Posterior cingulate gyrus (tissue), 11 donors: ENCODE measurements at places on chromosomes 2 and 18.

GRCh38 chr2:8965216-8965969 lies 38.1 kb downstream of the MBOAT2 start:
- no peak for DNase-seq

- no peak for DNase-seq
Measured at GRCh38 chr2:170974304-170974993, 45.4 kb downstream of the GORASP2 start.

- DNase-seq = no peak
Measured at GRCh38 chr2:187345338-187345737, 102.7 kb downstream of the CALCRL start.

- DNase-seq = no peak
Measured at GRCh38 chr18:49751427-49752094, 61.8 kb downstream of the ACAA2 start.

- no peak for DNase-seq
Measured at GRCh38 chr18:10543277-10543676, 17.4 kb downstream of the NAPG start.

GRCh38 chr2:211270257-211270656 lies 713.9 kb downstream of the CPS1 start:
- DNase-seq = no peak

- no peak for DNase-seq
Measured at GRCh38 chr18:22800551-22800951, 132.6 kb upstream of the RBBP8 start.

DNA sequence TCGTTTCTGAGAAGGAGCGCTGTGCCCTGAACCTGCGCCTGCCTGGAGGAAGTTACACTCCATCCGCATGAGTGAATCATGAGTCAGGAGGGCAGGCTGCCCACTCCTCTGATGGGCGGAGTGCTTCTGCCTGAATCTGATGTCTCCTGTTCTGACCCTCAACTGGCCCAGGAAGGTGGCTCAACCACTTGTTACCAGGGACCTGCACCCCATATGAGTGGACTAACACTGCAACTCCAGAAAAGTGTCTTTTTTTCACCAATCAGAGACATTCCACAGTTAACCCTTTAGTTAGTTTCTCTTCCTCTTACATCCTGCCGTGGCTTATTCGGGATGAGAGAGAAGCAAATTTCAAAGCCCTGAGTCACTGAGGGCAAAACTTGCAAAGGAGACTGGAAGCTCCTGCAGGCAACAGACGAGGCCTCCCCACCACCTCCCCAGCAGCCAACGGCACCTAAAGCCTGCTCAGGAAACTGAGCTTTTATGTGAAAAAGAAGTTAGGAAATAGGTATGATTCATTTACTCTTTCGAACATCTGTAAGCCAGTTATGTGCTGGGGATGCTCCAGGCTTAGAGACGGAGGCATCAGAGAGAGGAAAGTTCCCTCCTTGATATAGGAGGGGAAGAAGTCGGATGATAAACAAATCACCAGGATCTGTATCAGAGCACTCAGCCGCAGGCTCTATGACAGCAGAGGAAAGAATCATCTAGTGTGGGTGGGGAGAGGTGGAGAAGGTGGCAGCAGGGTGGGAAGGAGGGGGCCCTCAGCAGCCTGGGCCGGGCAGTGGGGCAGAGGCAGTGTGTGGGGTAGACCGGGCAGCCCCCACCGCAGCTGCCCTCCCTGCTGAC lies 30.9 kb downstream of the MBP start:
- DNase-seq = no peak

DNA sequence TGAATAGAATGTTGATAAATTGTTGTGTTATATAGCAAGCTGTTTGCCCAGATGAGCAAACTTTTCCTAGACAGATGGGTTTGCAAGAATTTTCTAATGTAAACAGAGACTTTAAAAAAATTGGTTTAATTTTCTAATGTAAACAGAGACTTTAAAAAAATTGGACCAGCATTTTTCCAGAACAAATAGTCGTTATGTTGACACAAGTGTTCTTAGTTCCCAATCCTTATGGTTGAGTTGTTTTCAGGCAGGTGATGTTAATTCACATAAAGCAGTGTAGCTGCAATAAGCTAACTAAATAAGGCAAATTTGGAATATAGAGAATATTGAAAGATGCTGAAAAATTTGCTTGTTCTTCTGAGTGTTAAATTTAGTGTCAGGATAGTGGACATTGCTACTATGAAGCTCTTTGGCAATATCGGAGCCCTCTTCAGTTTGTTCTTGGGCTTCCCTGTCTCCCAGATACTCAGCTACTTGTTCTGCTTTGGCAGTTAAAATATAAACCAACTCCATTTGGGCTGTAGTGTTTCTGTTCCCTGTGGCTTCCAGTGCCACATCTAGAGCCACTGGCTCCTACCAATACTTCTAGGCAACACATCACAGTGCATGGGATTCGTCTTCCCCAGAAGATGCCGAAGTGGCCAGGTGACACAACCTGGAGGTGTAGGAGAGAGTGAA lies 105.7 kb downstream of the DYNAP start:
- DNase-seq = no peak

- DNase-seq = no peak
Measured at GRCh38 chr2:8489221-8489620, 192.6 kb upstream of the ID2 start.

GRCh38 chr18:32425466-32425865 lies 45.2 kb downstream of the GAREM1 start:
- no peak for DNase-seq

- peak; percentile 84 for DNase-seq
Measured at GRCh38 chr2:211157856-211158463, 601.6 kb downstream of the CPS1 start.

GRCh38 chr2:15720561-15721307 lies 129.1 kb downstream of the DDX1 start:
- no peak for DNase-seq
